ENCODE measurements at places on chromosomes 4 and X. TPM values are rescaled to one million over a fixed set of nuclear protein-coding genes. Genes with fewer than 3 reads are reported as not detected.
A peak's percentile ranks its signal among the peaks of the same experiment; 100 is the strongest.

DNA sequence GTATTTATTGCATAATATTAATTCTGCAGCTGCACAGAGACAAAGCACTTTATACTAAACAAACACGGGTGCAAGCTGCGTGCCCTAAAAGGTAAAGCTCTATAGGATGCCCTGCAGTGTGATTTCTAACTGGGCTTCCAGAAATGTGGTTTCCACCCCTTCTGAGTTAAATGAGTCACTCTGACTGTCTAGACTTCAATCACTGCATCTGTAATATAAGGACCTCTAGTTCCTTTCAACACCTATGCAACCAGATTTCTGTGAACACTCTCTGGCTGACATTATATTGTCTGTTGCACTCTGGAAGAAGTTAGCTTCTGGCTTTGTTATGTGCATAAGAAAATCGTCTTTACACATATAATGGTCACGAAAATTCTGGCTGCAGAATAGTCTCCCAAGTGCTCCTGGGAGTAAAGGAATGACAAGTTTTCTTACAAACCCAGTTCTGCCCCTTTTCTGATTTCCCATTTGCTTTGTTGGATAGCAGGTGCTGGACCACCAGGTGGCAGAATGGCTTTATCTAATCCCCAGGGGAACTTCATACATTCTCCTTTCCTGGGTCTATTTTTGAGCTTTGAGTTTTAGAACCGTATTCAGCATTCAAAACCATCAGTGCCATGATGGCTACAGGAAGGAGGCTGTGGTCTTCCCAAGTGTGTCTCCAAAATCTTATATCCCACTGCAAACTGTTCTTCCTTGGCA is 842.2 kb downstream of the STIM2 start:
- no peak for DNase-seq

DNA sequence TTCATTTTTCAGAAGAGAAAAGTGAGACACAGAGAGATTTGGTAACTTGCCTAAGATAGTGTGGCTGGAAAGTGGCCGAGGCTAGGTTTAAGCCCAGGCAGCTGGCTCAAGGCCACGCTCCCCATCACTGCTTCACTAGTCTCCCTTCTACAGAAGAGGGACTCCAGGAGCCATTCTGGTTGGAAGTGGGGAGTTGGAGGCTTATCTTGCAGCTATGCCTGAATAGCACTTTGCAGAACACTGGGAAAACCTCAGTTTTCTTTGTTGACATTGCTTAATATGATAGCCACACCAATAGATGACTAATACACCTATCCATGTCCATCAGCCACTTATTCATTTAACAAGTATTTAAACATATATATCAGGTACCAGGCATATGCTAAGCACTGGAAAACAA is 18.5 kb downstream of the LRRC66 start:
- DNase-seq, result no peak

CSAG3 gene
- total RNA-seq, result 12.7 TPM

GRCh38 chrX:48465336-48465933 is 4.6 kb downstream of the SLC38A5 start:
- no peak for DNase-seq

GRCh38 chrX:22135171-22135711 is 103.1 kb downstream of the PHEX start:
- no peak for DNase-seq

GRCh38 chr4:104750008-104750407 is 255.3 kb upstream of the CXXC4 start:
- DNase-seq, result no peak

DNA sequence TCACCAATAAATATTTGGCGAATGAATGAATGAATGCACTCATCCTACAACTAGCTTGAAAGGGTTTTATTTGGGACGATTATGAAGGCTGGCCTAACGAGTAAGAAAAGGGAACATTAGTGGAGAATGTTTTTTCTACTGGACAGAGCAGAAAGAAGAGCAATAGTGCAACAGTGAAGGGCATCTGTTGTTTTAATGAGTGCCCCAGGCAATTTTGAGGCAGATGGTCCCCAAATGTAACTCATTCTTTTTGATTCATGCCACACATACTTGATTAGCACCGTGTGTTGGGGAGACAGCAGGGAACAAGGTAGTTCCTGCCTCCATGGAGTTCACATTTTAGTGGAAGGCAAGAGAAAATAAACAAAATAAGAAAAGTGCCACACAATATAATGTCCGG is 22.7 kb upstream of the INTS6L start:
- DNase-seq, result no peak

DNA sequence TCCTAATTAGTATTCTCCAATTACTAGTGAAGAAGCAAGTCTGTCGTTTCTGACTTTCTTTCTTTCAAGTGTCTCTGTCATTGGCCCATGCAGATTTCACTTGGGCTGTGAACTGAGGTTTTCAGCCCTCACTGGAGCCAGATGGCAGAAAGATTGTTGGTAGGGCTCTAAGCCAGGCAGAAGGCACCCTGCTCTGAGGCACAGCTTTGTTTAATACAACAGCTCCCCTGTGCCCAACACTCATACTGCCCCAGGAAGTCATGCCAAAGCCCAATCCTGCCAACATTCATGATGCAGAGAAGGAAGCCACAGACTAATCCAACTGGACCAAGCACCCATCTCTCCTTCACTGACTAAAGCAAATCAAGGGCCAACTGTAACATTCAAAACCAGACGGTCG is 117.1 kb upstream of the FRG1 start:
- DNase-seq, result no peak

DNA sequence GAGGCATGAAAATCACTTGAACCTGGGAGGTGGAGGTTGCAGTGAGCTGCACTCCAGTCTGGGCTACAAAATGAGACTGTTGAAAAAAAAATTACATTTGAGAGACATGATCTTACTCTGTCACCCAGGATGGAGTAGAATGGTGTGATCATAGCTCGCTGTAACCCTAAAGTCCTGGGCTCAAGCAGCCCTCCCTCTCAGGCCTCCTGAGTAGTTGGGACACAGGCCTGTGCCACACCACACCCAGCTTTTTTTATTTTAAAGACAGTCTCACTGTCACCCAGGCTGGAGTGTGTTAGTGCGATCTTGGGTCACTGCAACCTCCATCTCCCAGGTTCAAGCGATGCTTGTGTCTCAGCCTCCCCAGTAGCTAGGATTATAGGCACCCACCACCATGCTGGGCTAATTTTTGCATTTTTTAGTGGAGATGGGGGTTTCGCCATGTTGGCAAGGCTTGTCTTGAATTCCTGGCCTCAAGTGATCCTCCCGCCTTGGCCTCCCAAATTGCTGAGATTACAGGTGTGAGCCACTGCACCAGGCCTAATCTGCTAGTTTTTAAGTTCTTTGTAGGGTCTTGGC is 6.1 kb downstream of the RPS3A start:
- DNase-seq, result no peak

DNA sequence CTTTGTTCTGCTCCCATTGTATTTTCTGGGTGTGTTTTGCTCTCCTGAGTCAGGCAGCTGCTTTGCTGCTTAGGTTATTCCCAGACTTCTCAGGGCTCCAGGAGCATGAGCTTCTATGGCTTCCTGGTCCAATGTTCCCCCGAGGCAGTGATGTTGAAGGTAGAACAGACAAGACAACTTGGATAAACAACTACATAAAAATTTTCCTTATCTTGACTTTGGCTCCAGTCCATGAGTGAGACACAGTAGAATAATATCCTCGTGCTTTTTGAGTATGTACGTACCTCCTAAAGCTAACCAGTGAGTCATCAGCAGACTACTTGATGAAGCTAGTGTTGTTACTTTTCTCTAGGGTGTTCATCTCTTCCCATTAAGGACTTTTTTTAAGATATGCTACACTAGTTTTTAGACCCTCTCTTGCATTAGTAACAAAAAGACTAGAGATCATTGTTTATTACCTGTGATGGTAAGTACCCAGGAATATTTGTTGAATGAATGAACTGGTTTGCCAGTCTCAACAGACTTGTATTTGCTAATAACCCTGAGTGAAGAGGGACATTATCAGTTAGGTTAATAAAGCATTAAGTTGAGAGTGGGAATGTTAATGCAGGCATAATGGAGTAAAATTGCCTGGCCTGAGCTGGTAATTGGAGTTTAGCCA is 131.9 kb downstream of the FHIP1A start:
- DNase-seq, result no peak

DNA sequence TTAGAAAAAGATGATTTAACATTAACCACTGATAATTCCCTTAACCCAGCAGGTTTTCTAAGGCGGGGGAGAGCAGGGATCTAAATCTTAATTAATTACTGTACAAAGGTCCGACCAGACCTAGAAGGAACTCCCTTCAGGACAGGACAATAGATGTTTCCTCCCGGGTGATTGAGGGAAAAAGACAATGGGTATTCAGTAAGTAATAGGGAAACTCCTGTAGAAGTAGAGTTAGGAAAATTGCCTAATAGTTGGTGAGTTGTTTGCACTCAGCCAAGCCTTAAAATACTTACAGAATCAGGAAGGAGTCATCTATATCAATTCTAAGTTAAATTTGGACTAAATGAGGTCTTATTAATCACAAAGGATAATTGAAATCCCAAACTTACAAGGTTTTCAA is 5.8 kb upstream of the SRD5A3 start:
- no peak for DNase-seq

SYNPO2 gene
- 0.18 TPM for total RNA-seq

DNA sequence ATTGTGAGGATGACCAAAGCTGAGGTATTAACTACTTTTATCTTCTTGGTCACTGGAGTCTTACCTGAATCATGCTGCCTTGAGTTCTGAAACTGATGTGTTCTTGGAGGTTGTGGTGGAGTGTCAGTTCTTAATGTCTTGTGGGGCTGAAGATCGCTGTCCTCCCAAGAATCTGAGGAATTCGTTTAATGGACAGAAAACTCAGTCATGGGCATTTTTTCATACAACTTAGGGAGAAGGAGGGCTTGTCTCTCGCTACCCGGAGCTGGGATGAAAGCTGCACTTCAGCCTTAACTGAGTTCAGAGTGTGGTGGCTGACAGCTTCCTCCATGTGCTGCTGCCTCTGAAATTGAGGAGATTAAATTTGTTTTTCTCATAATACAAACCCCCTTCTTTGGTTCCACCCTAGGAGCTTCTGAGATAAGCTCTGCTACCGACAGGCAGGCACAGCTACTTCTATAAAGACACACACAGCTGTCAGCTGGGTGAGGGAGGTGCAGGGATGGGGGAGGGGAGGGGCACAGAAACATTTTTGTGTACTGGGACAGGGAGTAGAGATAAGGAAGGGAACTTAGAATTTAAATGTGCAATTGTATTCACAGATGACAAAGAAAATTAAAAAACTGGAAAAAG is 30.8 kb downstream of the RBBP7 start:
- no peak for DNase-seq

CCKAR gene
- total RNA-seq, result not detected

CDKL2 gene
- 0.16 TPM for total RNA-seq

GRCh38 chr4:82500435-82501153 is 61.2 kb downstream of the TMEM150C start:
- DNase-seq, result no peak

GRCh38 chr4:82555276-82555675 is 6.5 kb downstream of the TMEM150C start:
- DNase-seq, result no peak

DNA sequence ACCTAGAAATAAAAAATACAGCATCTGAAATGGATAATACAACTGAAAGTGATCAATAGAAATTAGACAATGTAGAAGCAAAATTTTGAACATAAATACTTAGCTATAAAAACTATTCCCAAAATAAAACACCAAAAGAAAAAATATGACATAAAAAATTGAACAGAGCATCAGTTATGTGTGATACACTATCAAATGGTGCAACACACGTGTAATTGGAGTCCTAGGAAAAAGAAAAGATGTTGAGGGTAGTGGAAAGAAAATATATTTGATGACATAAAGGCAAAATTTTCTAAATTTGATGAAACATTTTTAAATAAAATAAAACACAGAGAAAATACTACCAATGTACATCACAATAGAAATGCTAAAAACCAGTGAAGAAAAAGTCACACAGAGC is 63.1 kb downstream of the NPY2R start:
- DNase-seq, result no peak

- no peak for DNase-seq
Observed at GRCh38 chr4:1566838-1567518, 117.1 kb downstream of the FAM53A start.

DNA sequence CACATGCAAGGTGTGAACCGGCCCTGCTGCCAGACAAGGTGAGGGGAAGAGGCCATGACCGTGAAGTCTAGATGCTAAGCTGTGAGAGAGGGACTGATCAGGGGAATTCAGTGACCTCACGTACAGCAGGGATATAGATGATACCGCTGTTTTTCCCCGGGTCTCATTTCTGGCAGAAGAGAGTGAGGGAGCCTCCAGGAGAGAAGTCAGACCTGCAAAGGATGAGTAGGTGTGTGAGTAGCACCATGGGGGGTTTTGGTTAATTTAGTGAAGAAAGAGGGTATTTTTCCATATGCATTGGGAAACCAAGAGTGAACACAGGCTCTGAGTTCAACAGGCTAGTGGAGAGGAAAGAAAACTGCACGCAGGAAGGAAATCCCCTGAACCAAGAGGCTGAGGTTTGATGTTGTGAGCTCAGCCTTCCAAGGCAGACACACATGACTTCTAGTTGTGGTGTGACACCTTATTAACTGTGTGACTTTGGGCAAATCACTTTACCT is 127.6 kb upstream of the GATB start:
- no peak for DNase-seq

- no peak for DNase-seq
Observed at GRCh38 chr4:26344901-26345564, 24.2 kb downstream of the RBPJ start.

- DNase-seq, result no peak
Observed at GRCh38 chr4:119652998-119653397, 24.4 kb upstream of the PDE5A start.

- DNase-seq, result no peak
Observed at GRCh38 chr4:17941731-17942130, 79.8 kb downstream of the LCORL start.

DNA sequence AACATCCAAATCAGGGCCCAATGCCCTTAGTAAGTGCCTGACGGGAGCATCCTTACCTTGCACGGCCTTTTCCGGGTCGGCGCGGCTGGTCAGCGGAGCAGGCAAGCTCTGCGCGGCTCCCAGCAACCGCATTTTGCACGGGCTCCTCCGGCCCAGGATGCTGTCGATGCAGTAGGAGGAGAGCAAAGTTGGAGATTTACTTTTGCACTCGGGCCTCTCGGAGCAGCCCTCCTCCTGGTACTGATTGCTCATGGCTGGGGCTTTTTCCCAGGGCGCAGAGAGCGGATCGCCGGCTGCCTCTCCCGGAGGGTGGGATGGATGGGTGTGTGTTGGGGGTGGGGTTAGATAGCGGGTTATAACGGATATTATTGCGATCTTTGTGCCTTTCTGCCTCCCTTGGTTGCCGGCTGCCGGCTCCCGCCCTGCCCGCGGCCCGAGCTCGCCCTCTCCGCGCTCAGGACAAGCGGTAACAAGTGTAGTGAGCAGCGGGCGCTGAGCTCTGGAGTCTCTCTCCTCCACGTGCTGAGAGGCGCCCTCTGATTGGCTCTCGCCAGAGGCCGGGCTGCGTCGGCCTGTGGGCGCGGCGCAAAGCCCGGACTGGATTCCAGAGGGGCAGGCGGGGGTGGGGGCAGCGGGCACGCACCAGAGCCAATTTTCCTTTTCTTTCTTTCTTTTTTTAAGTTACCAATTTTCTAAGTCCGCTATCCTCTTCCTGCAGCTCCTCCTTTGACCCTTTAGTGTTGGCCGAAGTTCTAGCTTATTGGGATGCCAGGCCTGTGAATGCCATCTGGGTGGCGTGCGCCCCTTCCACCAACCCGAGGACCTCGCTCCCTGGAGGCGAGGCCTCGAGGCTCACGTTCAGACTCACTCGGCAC is at the start of gene ARX:
Gene ARX (minus strand): TSS at position 480 of the 875 bp plus-strand sequence. CDS start 228 bp downstream, at position 252.
- peak; percentile 91 for DNase-seq

Data from K562 (cell line).